ENCODE measurements at places on chromosomes 11 and 22.

GRCh38 chr11:124740277-124740882 lies 638 bp downstream of the NRGN start:
- DNase-seq: no peak

DNA sequence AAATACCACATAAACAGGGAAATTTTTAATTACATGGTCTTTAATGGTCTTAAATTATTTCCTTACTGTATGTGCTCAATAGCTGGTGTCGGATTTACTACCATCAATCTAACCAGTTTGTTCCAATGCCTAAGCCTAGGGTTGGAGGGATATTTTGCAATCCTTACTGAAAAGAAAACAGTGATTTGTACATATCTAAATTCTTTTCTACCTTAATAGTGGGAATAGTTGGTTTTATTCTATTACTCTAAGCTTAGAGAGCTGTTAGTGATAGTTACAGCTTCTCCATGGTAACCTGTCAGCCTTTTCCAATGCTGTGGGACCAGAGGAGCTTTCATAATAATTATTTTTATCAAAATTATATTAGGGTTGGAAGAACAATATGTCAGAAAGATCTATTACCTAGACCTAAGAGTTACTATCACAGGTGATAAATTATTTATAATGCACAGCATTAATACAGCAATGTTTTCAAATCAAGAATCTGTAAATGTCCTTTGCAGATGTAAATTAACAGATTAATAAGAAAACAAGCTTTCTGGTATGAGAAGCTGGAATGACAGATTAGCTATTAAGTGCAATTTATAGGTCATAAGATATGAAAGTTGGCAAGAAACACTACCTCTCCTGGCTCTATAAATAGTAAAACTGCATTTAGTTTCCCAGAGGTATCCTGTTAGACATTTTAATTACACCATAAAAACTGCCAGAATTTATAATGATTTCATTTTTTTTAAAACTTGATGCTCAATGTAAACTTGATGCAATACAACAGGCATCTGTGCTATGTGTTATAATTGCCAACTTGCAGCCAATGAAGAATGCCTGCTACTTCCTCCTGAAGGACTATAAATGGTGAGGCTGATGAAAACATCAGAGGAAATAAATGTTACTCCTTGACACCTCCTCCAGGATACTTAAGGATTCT lies 262.0 kb upstream of the PITPNB start:
- DNase-seq: no peak

GRCh38 chr11:8111636-8112035 lies 30.6 kb downstream of the TUB start:
- DNase-seq: no peak

DNA sequence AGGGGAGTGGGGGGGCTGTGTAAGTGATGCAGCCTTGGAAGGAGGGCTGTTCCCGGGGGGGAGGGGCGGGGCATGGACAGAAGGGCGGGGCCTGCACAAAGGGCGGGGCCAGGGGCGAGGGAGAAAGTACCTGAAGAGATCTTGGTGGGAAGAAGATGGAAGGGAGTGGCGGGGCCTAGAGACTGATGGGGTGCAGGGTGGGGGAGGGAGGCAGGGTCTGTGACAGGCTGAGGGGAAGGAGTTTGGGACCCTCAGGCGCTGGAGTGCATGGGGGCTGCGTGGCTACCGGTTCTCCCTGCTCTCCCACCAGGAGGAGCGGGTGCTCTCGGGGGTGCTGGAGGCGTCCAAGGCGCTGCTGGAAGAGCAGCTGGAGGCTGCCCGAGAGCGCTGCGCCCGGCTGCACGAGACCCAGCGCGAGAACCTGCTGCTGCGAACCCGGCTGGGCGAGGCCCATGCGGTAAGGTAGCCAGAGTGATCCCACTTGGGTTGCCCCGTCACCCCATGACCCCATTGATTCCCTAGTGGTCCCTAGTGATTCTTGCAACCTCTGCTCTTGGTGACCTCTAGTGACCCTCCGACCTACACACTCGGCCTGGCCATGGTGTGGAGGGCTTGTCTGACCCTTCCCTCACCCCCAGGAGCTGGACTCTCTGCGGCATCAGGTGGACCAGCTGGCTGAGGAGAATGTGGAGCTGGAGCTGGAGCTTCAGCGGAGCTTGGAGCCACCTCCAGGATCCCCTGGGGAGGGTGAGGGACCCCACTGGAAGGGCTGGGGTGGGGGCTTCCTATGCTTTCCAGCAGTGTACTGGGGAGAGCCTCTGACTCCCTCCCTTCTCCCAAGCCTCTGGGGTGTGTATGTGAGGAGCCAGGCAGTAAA lies 3.1 kb downstream of the CCDC88B start:
- DNase-seq: no peak

DNA sequence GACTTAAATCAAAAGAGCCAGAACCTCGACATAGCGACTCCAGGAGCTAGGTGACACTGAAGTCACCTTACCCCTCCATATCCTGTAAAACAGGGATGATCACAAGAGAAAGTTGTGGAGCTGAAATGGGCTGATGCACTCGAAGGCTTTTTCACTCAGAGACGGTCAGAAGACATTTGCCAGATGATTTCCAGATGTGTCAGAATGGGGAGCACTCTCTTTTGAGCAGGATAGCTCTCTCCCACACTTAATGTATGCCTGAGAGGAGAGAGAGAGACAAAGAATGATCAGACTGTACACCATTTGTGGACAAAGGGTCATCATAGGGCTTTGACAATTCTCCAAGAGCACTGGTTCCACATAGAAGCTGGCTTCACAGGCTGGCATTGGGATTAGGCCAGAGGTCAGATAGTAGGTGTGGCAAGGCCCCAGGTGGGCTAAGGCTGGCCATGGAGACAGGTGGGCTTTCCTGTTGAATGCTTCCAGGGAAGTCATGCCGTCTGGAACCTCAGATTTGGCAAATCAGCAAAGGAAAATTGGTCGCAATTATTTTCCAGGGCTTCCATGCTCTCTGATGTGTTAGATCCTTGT lies 42.3 kb upstream of the ETS1 start:
- no peak for DNase-seq

DNA sequence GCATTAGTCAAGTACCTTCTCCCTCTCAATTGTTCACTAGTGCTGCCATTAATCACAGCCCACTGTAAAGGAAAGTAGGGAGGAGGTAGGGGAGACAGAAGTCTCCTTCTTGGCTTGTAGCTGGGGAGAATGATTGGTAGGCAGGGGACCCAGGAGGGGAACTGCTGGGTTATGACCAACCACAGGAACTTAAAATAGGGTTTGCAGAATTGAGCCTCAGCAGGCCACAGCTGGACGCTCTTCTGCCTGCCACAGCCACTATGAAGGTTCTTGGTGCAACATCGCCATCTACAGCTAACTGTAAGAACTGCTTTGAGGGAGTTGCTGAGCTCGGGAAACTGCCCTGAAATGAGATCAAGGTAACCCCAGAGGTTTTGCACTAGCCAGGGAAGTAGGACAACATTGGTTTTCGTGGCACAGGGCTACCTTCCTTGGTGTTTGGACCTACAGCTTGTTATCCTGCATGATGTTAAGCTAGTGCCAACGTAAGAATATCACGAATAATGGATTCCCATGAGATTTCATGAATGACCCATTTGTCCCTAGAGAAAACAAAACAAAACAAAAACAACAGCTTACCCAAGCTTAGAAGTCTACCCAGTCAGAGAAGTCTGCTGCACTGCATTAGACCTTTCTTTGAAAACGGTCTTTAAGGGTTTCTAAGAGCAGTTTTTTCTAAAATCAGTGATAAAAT lies 787.1 kb upstream of the API5 start:
- peak; percentile 64 for DNase-seq

DNA sequence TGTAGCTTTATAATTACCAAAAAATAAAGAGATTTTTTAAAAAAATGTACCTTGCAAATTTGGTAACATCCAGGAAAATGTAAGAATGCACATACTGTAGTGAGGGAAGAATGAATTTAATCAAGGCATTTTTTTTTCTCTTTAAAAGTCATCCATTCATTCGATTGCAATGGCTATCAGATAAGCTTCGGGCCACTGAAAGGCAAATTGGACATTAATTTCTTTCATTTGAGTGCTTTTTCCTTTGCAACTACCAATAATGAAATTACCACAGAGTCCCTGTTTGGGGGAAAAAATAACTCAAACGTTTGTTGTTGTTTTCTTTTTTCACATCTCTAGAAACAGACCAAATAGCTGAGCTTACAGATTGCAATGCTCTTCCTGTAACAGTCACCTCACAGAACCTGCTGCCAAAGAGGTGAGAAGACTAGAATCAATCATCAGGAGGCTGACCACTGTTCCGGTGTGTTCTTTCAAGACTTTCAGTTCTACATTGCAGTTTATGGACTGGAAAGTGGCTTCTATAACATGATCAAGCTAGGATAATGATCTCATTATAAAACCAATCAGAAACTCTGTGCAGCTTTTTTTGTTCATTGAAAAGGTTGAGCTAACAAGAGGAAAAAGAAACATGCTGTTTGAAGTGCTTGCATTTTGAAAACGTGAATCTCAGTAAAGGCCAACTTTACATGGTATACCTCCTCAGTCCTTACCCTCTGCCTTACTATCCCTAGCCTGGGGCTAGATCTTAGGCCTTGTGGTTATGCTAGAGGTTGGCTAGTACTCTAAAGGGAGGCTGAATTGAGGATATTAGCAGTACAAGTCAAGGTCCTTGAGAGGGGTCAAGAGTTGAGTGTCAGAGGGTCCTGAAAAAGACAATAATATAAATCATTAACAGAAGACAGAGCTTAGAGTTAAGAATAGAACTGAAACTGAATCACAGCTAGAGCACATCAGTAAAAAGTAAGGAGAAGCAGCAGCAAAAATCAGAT lies 1276.1 kb downstream of the LRRC4C start:
- no peak for DNase-seq

- DNase-seq: no peak
Measured at GRCh38 chr11:110410651-110411050, 19.1 kb upstream of the FDX1 start.

DNA sequence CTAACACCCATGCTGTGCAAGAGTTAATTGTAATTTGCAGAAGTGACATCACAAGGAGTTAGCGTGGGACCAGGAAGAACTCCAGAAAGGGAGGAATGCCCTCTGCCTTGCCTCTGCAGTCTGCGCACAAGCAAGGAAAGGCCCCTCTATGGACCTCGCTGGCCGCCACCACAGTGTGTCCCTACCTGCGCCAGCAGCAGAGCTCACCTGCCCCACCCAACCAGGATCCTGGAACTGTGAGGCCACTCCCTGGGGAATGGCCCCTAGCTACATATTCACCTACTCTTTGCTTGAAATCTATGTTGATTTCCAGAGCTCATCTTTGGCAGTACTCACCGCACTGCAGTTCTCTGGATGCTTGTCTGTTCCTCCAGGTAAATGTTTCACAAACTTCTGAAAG lies 72.0 kb upstream of the MTNR1B start:
- no peak for DNase-seq

GRCh38 chr11:39806652-39807051 lies 1652.8 kb downstream of the LRRC4C start:
- no peak for DNase-seq

GRCh38 chr22:44207173-44207980 lies 26.7 kb downstream of the PARVG start:
- no peak for DNase-seq

DNA sequence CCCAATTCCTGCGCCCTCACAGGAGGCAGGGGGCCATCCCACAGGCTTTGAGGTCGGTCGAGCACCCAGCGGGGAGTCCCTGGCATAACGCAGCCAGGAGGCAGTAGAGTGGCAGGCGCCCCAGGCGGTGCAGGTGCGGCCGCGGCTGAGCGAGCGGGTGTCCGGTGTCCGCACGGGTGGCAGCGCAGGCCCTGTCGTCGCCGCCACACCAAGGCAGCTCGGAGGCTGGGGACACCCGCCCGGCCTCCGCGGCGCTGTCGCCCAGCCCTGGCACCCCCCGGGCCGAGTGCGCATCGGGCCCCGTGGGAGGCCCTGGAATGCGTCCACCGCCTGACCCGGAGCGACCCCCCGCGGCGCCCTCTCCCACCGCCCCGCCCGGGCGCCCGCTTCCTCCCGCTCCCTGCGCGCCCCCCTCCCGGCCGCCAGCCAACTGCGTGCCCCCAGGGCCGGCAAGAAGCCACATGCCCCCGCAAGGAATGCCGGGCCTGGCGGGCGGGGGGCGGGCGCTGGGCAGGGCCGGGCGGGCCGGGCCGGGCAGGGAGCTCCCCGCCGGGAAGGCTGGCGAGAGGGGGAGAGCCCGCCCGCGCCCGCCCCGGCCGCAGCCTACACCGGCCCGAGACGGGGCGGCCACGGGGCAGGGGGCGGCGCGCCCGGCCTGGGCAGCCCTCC lies 33.9 kb downstream of the PRDM11 start:
- no peak for DNase-seq

GRCh38 chr11:34284156-34284555 lies 73.7 kb downstream of the ABTB2 start:
- DNase-seq: no peak

GRCh38 chr22:20429254-20430100 lies 8.1 kb downstream of the SCARF2 start:
- no peak for DNase-seq

- no peak for DNase-seq
Measured at GRCh38 chr11:46339816-46340215, 7.4 kb upstream of the DGKZ start.

DNA sequence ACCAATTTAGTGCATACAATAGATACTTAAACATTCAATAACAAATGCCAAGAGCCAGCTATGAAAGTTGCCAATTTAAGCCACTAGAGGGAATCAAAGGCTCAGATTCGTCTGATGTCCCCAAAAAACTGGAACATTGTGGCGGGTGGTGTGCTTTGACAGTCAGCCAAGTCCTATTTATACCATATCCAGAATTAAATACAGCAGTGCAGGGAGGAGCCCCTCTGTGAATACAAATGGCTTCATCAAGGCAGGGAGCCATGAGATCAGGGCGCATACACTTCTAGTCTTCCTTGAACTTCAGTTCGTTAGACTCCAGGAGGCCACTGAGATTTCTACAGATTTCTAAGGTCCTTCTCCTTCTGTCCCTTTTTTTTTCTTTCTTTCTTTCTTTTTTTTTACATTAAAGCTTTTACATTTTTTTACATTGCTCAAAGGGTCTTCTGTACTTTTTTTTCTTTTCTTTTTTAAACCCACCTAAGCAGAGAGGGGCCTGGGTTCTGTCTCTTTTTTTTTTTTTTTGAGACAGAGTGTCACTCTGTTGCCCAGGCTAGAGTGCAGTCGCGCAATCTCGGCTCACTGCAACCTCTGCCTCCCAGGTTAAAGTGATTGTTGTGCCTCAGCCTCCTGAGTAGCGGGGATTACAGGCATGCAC lies 41.5 kb upstream of the HSPA8 start:
- no peak for DNase-seq

DNA sequence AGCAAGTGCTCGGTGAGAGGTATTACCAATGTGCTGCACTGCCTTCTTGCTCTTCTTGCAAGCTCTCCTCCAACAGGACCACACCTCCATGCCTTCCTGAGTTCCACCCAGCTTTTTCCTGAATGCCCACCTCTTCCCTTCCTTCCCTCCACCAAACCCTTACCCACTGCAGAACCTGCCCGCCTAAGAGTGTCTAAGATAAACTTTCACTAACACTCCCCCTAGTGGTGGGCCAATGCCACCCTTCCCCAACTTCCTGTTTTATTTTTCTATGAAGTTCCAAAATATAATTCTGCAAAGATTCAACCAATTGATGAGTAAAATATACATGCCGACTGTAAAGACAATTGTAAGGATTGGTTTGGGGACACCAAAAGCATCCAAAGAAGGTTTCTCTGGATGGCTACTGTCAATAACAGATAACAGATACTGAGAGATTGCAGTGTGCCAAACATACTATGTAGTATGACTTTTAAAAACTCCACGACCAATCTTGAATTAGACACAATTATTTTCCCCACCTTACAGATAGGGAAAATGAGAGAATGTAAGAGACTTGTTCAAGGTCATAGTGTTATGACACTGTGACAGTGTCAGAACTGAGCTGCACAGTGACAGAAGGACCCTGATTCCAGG lies 38.6 kb upstream of the BMAL1 start:
- DNase-seq: no peak

- DNase-seq: no peak
Measured at GRCh38 chr11:122714004-122714403, 58.5 kb downstream of the UBASH3B start.

GRCh38 chr11:78952890-78953289 lies 378.2 kb upstream of the NARS2 start:
- DNase-seq: no peak
